T-helper 2 cell (primary cell): ENCODE measurements at places on chromosomes 16 and 17.
A peak's percentile ranks its signal among the peaks of the same experiment; 100 is the strongest.

DNA sequence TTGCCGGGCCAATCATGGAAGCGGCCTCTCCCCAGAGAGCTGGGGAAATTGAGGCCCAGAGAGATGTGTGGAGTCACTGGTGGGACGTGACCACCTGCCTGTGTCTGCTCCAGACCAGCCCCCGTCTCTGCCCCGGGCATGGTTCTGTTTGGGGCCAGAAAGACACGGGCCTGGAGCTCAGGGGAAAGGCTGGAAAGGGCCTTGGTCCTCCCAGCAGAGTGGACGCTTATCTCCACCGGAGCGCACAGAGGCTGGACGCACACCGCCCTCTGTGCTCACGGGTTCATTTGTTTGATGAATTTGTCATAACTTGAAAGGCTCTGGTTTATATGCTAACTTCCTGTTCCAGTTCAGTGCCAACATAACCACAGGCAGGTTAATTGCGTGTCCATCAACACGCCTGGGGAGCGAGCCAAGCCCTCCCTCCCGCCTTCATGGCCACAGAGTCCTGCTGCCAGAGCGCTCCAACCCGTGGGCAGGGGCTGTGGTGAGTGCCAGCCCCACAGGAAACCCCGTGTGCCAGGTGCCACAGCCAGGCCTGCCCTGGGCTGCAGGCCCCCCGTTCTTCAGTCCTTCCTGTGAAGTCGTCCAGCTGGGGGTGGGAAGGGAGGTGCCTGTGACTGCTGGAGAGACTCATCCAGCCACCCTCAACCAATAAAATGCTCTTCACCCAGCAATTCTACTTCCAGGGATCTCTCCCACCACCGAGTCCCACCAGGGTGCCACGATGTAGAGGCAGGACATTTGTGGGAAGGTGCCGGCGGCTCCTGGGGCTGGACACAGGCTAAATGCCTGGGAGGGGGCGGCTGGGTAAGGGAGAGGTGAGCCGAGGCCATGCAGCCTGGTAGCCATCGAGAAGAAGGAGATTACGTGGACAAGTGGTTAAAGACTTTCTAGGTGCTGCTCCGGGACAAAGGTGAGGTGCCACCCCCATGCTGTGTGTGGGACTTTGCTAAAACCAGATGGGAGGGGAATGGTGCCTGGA lies 29.4 kb upstream of the BAHCC1 start:
- DNase-seq = peak; percentile 68

- DNase-seq = no peak
These were observed 2.9 kb upstream of the MAFG start for GRCh38 chr17:81930142-81931125.

DNA sequence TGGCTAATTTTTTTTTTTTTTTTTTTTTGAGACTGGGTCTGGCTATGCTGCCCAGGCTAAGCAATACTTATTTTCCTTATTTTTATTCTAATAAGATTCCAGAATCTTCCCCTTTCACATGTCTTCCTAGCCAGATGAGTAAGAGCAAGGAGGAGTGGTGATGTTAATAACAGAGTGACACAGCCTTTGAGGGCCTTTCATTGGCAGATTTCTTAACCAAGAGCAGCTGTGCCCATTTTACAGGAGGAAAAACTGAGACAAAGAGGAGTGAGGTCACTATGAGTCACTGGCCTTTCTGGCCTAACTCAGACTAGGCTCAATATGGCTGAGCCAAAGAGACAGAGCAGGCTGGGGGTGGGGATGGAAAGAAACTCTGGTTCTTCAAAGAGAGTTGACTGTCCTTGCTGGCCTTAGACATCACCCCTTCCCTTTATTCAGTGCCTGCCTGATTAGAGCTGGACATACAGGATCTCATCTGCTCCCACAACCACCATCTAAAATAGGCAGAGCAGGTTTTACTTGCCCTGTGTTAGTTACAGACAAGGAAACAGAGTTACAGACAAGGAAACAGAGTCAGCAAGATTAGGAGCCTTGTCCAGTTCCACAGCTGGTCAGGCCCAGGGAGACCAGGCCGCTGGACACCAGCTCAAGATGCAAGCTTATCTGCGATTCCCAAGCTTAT lies 50.0 kb upstream of the TOB1 start:
- no peak for DNase-seq

- no peak for DNase-seq
These were observed 31.3 kb downstream of the DCUN1D3 start for GRCh38 chr16:20868890-20869289.
